ENCODE measurements at places on chromosomes 7 and 10.

DNA sequence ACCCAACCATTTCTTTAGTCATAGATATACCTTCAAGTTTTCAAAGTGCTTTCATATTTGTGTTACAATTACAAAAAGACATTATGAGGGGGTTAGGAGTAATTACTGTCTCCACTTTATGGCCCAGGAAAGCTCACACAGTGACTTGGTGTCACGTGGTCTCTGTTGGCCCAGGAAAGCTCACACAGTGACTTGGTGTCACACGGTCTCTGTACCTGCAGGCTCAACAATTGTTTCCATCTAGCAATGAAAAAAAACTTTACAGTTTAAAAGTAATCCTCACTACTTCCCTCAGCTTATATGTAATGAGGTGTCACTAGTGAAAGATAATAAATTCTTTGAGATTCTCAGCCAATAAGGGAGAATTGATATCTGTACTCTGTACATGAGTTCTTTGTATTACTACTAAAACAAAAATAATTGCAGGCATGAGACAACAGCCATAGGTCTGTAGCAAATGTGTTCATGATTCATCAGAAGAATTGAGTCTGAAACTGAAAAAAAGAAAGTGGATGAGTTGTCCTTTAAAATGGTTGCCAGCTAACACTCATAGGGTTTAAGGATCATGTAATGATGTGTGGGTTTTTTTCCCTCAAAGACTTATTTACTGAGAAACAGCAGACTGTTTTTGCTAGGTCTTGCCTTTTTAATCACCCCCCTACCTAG lies 10.9 kb downstream of the OGDH start:
- no peak for DNase-seq

GRCh38 chr10:48389272-48389671 lies 82.8 kb downstream of the MAPK8 start:
- DNase-seq, result no peak

GRCh38 chr7:94439893-94440381 lies 45.2 kb downstream of the COL1A2 start:
- DNase-seq, result no peak

- DNase-seq, result peak; percentile 32
Observed at GRCh38 chr7:105429746-105430612, 41.3 kb upstream of the SRPK2 start.
